ENCODE measurements at places on chromosomes 4 and X.

GRCh38 chr4:10697086-10697485 lies 12.5 kb upstream of the CLNK start:
- no peak for DNase-seq

- DNase-seq = no peak
Measured at GRCh38 chrX:19182785-19183184, 60.5 kb upstream of the ADGRG2 start.

DNA sequence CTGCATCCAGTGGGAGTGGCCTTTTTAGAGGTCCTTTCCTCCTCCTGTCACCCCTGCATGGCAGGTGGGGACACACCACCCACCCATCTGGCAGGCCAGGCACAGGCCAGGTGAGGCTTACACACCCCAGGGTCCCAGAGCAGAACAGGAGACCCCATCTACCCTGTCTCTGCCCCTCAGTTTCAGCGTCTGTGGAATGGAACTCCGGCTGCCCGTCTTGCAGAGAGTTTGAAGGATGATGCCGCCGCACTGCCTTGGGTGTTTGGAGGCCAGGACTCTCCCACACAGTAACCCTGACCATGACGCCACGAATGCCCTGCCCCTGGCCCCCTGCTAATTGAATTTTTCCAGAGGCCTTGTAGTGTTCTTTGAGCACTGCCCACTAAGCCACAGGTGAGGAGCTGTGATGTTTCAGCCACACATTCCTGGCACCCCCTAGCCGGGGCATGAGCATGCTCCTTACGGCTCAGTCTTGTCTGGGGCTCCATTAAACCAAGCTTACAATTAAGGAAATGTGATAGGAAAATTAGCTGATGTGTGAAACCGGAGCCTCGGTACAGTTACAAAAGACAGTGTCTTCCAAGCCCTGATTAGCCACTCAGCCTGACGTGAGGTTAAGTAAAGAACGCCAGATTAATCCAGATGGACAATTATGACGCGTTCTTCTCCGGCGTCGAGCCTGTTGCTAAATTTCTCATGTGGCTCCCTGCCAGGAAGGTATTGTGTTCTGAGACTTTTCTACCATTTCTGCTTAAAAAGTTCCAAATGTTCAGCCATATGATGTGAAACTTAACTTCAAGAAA lies 39.3 kb downstream of the HMX1 start:
- DNase-seq = peak; percentile 23

DNA sequence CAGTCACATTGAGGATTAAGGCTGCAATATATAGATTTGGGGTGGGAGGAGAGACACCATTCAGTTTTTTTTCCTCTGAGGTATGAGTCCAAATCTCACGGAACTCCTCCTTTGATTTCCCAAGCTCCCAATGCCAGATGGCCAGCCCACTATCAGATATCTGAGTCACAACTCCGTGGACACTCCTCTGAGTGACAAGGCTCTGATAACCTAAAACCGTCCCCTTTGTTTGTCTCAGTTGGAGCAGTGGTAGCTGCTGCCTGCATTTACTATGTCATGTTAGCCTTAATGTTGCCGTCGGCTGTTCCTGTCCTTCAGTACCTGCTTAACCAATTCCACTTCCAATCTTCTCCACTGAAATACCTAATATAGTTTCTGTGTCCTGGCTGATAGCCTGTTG lies 107.3 kb downstream of the DTHD1 start:
- DNase-seq = no peak

- no peak for DNase-seq
Measured at GRCh38 chr4:61149278-61149677, 50.8 kb upstream of the ADGRL3 start.

DNA sequence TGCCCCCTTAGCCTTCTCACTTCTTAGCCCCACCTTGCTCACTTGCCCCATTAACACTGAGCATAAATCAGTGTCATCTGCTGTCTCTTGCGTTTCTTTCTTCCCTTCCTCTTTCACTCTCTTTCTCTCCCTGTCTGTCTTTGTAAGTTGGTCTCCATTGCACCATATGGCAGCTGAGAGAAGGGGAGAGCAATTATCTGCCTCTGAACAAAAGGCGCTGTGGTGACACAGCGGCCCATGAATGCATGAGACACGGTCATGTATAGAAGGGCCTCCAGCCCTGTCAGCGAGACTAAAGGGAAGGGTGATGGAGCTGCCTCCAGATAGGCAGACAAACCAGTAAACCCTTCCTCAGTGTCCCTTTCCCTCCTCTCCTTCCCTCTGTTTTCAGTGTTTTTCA lies 88.8 kb upstream of the PCDH18 start:
- peak; percentile 43 for DNase-seq

DNA sequence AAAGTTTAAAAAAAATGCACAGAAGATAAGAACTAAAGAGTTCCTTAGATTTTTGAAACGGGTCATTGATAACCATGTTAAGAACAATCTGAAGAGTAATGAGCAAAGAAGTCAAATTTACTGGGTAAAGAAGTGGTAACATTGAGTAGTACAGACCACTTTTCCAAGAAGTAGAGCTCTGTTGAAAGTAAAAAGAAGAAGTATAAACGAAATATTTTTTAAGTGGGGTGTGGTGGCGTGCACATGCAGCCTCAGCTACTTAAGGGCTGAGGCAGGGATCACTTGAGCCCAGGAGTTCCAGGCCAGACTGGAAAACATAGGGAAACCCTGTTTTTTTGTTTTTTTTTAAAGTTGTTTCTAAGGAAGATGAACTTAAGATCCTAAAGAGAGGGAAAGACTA lies 68.5 kb downstream of the UBA6 start:
- no peak for DNase-seq

DNA sequence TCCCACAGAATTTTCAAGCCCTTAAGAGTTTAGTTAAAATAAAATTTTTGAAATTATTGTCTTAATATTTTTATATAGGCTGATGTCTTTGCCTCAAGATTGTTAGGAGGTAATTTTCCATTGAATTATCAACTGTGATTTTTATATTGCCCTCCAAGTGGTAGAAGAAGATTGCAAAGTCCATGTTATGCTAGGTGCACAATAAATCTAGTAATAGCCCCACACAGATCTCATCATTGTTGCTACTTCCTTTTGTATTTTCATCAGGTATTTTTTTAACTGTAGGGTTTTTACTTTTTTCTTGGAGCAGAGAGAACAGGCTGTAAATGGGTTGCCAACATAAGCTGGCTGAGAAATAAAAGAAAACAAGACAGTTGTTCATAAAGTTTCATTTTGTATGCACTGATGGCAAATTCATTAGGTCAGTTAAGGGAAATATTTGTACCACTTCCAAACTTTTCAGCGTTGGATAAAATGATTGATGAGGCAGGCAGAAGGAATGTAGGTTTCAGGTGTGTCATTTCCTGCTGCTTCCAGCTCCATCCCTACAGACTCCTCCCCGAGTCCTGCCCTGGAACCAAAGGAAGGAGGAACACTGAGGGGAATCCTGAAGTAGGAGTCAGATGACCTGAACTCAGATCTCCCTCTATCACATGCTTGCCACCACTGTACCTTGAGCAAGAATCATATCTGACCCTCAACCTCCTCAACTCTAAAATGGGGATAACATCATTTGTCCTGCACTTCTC lies 105.5 kb downstream of the PRRG1 start:
- DNase-seq = no peak

DNA sequence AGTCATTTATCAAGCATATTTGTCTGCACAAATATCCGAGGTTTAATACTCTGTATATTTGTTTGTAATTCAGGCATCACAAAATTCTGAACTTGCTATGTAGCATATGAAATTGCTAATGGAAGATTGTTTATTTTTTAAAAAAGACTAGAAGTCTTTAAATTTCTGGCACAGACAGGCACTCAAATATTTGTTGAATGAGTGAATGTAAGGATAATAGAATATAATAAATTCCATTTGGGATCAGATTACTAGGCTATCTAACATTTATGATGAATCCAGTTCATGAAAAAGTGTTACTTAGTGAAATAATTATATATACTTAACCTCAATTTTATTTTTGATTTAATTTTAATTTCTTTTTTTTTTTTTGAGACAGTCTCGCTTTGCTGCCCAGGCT lies 30.4 kb upstream of the TEC start:
- DNase-seq = no peak

DNA sequence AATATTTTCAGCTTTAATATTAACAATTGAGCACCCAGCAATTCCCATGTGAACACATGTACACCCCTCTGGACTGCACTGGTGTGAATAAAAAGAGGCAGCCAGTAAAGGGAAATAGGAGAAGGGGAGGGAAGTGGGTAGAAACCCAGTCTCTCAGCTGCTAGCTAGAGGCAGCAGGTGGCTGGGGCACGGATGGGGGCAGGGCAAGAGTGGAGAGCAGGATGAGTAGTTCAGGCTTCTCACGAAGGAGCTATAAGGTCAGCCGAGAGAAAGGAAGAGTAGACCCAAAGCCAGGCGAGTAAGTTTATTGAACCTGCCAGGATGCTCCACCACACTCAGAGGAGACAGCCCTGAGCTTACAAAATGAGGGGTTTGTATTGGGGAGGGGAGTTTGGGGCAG lies 184.8 kb upstream of the MTMR8 start:
- no peak for DNase-seq

GRCh38 chr4:88481537-88481936 lies 24.6 kb downstream of the HERC5 start:
- DNase-seq = no peak

GRCh38 chr4:83109480-83110222 lies 4.9 kb downstream of the PLAC8 start:
- no peak for DNase-seq

DNA sequence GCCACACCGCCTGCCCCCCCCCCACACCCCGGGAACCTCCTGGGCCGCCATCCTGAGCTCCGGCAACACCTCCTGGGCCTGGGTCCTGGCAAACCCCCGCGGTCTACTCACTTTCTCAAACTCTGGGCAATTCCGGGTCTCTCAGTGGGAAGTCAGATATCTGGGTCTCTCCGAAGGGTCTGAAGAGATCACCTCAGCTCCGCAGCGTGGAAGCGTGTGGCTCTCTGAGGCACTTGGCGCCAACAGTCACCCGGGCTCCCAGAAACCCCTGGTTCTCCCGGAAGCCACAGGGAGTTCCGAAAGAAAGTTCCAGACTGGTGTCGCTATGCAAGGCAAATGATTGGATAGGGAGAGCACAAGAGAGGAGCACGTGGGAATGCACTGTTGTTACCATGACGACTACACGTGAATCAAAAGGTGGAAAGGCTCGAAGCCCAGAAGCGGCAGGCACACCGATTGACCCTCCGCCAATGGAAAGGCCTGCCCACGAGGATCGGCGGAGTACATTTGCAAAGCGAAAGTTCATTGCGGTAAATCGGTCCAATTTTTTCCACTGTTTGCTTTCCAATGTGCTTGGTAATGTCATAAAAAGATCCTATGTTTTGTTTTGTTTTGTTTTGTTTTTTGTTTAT lies at the start of gene PNMA6E:
TSS of gene PNMA6E (minus strand) at position 218 of the 632 bp plus-strand sequence. CDS start 2,501 bp downstream, outside the sequence.
- DNase-seq = no peak

Measured in DMS 273 treated with DMSO at 0.1 percent for 48 hours (cell line).